ENCODE measurements at places on chromosomes 5 and 9.

GRCh38 chr5:19616701-19617215 is 371.2 kb downstream of the CDH18 start:
- no peak for DNase-seq
- no peak overlapping the region for H3K4me3 ChIP-seq
- no peaks in the 10 kb centered on the region for H3K27me3 ChIP-seq
- no peaks in the 10 kb centered on the region for H3K36me3 ChIP-seq

GRCh38 chr5:131110256-131110594 is 54.8 kb downstream of the HINT1 start:
- no peak overlapping the region for H3K27ac ChIP-seq
- no peak for DNase-seq
- H3K4me1 ChIP-seq, result no peaks in the 10 kb centered on the region
- no peaks in the 10 kb centered on the region for H3K27me3 ChIP-seq
- H3K36me3 ChIP-seq, result no peaks in the 10 kb centered on the region
- no peak overlapping the region for H3K4me3 ChIP-seq

GRCh38 chr5:105963696-105964255 is 1707.0 kb downstream of the EFNA5 start:
- no peak for DNase-seq
- H3K4me3 ChIP-seq, result no peak overlapping the region
- peaks cover 4% of the 10 kb centered on the region for H3K4me1 ChIP-seq

DNA sequence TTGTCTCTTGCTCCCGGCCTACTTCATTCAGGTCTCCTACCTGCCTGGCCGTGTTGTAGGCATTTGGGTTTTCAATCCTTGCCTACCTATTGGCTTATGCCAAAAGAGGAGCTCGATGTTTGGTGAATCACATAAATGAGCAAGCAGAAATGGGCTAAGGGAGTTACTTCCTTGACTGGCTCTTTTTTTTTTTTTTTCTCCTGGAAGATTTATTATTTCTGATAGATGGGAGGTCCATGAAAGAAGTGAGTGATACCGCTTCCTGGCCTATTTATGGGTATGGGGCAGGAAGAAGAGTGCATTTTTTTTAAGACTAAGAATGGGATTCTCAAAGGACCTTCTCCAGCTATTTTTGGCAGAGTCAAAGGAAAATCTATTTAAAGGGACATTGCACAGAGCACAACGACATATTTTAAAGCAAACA is 294.1 kb downstream of the ARHGAP26 start:
- no peak overlapping the region for H3K27ac ChIP-seq
- H3K27me3 ChIP-seq, result peaks cover 2% of the 10 kb centered on the region
- no peaks in the 10 kb centered on the region for H3K36me3 ChIP-seq
- DNase-seq, result no peak

DNA sequence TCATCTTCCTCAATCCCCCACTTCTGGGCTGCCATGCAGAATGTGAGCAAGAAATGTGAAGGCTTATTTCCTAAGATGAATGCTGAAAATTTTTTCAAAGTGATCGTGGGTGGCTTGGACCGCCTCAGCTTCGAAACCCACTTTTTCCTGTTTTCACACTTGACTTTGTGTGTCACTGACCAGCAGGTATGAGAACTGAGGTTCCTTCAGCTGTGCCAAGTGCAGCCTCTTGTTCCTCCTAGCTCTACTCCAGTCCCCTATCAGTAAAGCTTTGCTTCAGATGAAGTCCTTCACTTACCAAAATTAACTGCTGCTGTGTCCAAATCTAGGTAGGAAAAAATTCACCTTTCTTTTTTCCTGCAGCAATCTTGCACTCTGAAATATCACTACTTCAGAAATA is 382.6 kb downstream of the DTWD2 start:
- H3K27ac ChIP-seq, result no peak overlapping the region
- no peak for DNase-seq
- no peaks in the 10 kb centered on the region for H3K36me3 ChIP-seq
- H3K4me3 ChIP-seq, result no peak overlapping the region
- no peaks in the 10 kb centered on the region for H3K4me1 ChIP-seq
- H3K27me3 ChIP-seq, result no peaks in the 10 kb centered on the region

GRCh38 chr9:91178281-91179236 is 183.2 kb downstream of the AUH start:
- no peaks in the 10 kb centered on the region for H3K27me3 ChIP-seq
- no peak for DNase-seq
- no peaks in the 10 kb centered on the region for H3K36me3 ChIP-seq
- no peaks in the 10 kb centered on the region for H3K4me1 ChIP-seq
- no peak overlapping the region for H3K27ac ChIP-seq

- no peaks in the 10 kb centered on the region for H3K27me3 ChIP-seq
- no peaks in the 10 kb centered on the region for H3K36me3 ChIP-seq
- no peaks in the 10 kb centered on the region for H3K4me1 ChIP-seq
- no peak overlapping the region for H3K27ac ChIP-seq
- DNase-seq, result no peak
- H3K4me3 ChIP-seq, result no peak overlapping the region
Observed at GRCh38 chr5:174231956-174232487, 186.5 kb downstream of the NSG2 start.

DNA sequence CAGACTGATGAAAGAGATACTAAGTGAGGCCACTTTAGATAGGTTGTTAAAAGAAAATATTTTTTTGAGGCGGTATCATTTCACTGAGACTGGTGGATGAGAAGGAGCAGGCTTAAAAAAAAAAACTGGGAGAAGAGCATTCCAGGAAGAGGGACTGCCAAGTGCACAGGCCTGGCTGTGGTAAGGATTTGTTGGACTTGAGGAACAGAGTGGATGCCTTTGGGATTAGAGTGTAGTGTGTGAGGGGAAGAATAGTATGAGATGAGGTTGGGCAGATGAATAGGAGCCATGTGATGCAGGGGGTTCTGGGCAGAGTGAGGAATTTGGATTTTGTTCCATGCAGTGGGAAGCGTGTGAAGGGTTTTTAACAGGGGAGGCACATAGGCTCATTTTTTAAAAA is 57.9 kb downstream of the PBX3 start:
- H3K4me3 ChIP-seq, result no peak overlapping the region
- H3K27ac ChIP-seq, result no peak overlapping the region
- H3K27me3 ChIP-seq, result no peaks in the 10 kb centered on the region
- no peak for DNase-seq
- no peaks in the 10 kb centered on the region for H3K4me1 ChIP-seq

DNA sequence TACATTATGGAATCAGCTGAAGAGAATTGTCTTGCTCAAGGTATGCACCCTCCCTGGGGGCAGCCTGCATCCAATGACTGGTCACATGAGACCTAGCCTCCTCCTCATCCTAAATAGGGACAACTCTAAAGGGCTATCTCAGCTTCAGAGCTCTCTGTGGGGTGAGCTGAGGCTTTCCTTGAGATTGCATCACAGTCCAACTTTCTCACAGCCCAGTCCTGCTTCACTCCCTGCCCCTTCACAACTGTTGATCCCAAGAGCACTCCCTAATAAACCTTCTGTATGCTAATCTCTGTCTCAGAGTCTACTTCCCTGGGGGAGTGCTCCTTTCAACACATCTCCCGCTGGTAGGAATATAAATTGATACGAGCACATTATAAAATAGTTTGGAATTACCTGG is 44.1 kb upstream of the ERBIN start:
- DNase-seq, result no peak
- H3K4me3 ChIP-seq, result no peak overlapping the region
- no peak overlapping the region for H3K27ac ChIP-seq
- no peaks in the 10 kb centered on the region for H3K36me3 ChIP-seq
- peaks cover 3% of the 10 kb centered on the region for H3K27me3 ChIP-seq

DNA sequence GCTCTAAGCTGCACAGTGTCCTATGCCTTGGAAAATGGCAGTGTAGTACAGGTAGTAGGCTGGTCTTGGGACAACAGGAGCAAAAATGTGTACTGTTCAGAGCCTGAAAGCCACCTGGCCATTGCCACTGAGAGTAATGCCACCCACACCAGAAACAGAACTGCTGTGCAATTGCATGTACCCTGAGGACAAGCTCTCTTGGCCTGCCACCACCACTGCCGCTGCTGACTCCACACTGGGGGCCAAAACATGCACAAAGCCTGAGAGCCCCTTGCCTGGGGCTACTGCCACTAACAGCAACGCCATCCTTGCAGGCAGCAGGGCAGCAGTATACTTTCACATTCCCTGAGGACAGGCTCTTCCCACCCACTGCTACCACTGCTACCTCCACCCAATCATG is 251.9 kb upstream of the CDH12 start:
- no peak for DNase-seq
- H3K27me3 ChIP-seq, result no peaks in the 10 kb centered on the region
- no peaks in the 10 kb centered on the region for H3K4me1 ChIP-seq
- H3K4me3 ChIP-seq, result no peak overlapping the region
- no peaks in the 10 kb centered on the region for H3K36me3 ChIP-seq
- no peak overlapping the region for H3K27ac ChIP-seq

- peaks cover 56% of the 10 kb centered on the region for H3K27me3 ChIP-seq
- H3K36me3 ChIP-seq, result no peaks in the 10 kb centered on the region
- no peak for DNase-seq
- no peak overlapping the region for H3K4me3 ChIP-seq
- no peak overlapping the region for H3K27ac ChIP-seq
Observed at GRCh38 chr5:10578293-10578665, 14.4 kb downstream of the ANKRD33B start.

GRCh38 chr5:40497573-40497972 is 182.1 kb upstream of the PTGER4 start:
- H3K4me1 ChIP-seq, result no peaks in the 10 kb centered on the region
- no peak for DNase-seq
- no peaks in the 10 kb centered on the region for H3K27me3 ChIP-seq
- no peaks in the 10 kb centered on the region for H3K36me3 ChIP-seq

- peaks cover 31% of the 10 kb centered on the region for H3K27me3 ChIP-seq
- DNase-seq, result no peak
- H3K27ac ChIP-seq, result no peak overlapping the region
- H3K36me3 ChIP-seq, result no peaks in the 10 kb centered on the region
Observed at GRCh38 chr5:174329738-174330137, 284.2 kb downstream of the NSG2 start.

GRCh38 chr5:98713856-98714255 is 59.6 kb upstream of the RGMB start:
- H3K4me1 ChIP-seq, result no peaks in the 10 kb centered on the region
- H3K4me3 ChIP-seq, result no peak overlapping the region
- no peak for DNase-seq
- H3K36me3 ChIP-seq, result peaks cover 3% of the 10 kb centered on the region
- H3K27ac ChIP-seq, result no peak overlapping the region
- H3K27me3 ChIP-seq, result no peaks in the 10 kb centered on the region

DNA sequence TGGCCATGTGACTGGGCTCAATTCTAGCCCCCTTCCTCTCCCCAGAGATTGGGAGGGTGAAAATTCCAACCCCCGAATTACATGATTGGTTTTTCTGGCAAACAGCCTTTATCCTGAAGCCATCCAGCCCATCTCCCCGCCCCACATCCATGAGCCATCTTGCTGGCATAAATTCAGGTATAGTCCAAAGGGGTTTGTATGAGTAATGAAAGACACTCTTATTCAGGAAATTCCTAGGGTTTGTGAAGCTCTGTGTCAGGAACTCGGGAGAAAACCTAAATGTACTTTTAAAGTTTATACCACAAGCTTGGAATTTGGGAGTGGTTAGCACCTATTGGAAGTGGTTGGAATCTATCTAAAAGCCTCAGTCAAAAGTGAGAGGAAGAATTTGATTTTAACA is 80.6 kb upstream of the SIMC1 start:
- H3K27me3 ChIP-seq, result peaks cover 7% of the 10 kb centered on the region
- no peak overlapping the region for H3K4me3 ChIP-seq
- peaks cover 8% of the 10 kb centered on the region for H3K4me1 ChIP-seq

GRCh38 chr5:132591145-132591544 is 34.4 kb downstream of the RAD50 start:
- H3K27ac ChIP-seq, result no peak overlapping the region
- no peaks in the 10 kb centered on the region for H3K27me3 ChIP-seq
- H3K4me3 ChIP-seq, result no peak overlapping the region
- peaks cover 3% of the 10 kb centered on the region for H3K36me3 ChIP-seq
- no peaks in the 10 kb centered on the region for H3K4me1 ChIP-seq

GRCh38 chr5:95791751-95792150 is 30.8 kb downstream of the GLRX start:
- H3K4me1 ChIP-seq, result no peaks in the 10 kb centered on the region
- DNase-seq, result no peak
- H3K27me3 ChIP-seq, result no peaks in the 10 kb centered on the region
- peaks cover 13% of the 10 kb centered on the region for H3K36me3 ChIP-seq
- H3K4me3 ChIP-seq, result no peak overlapping the region
